T-cell (primary cell): ENCODE measurements at places on chromosomes 3 and 15.

DNA sequence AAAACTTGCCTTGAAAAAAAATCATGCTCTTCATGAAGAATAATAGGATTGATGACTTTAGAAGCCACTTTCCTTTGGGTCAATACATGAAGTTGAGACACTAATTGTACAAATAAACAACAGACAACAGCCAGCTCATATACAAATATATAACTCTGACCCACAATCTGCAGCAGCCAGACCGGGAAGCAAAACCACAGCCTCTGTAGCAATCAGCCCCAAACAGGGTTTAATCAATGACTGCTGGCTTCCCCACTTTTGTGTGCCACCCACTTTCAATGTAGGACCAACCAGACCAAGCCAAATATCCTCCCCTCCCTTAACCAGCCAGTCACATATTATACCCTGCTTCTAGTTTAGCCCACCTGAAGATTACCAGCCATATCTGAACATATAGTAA is 39.0 kb downstream of the IFT57 start:
- DNase-seq = no peak

GRCh38 chr15:38453971-38454695 is at the start of gene FAM98B:
Gene FAM98B (plus strand): TSS chr15:38454127. CDS start chr15:38454162, 35 bp downstream.
- DNase-seq = peak; percentile 78

DNA sequence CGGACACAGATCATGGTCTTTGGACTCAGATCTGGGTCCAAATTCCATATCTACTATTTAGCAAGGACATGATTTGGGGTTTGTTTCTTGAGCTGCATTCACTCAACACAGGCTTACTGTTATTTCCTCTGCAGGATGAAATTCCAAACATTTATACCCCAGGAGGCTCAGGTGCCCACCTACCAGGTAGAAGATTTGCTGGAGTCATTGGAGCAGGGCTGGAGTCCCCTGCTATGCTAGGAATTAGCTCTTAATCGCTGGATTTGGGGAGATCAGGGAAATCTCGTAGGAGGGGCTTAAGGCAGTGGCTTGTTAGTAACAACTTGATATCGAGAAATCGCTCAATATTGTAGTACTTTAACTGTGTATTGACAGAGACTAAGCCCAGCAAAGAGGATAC is 193.0 kb downstream of the IL20RB start:
- no peak for DNase-seq

- DNase-seq = no peak
These were observed 4.2 kb downstream of the SEMA3G start for GRCh38 chr3:52440671-52441070.

DNA sequence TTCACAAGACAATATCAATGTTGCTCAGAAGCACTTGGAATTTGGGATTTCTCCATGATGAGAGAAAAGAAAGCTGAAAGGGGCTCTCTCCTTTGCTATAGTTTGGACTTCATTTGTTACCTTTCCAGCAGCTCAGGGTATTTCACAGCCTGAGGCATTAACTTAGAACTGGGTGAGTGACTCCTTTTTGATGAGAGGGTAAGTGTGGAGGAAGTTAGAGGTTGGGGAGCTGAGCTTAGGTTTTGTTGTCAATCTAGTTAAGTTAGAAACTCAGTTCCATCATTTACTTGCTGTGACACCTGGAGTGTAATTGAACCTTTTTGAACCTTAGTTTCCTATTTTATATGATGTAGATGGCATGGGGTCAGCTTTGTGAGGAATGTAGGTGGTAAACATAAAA is 359.1 kb downstream of the PDCD6IP start:
- DNase-seq = no peak

DNA sequence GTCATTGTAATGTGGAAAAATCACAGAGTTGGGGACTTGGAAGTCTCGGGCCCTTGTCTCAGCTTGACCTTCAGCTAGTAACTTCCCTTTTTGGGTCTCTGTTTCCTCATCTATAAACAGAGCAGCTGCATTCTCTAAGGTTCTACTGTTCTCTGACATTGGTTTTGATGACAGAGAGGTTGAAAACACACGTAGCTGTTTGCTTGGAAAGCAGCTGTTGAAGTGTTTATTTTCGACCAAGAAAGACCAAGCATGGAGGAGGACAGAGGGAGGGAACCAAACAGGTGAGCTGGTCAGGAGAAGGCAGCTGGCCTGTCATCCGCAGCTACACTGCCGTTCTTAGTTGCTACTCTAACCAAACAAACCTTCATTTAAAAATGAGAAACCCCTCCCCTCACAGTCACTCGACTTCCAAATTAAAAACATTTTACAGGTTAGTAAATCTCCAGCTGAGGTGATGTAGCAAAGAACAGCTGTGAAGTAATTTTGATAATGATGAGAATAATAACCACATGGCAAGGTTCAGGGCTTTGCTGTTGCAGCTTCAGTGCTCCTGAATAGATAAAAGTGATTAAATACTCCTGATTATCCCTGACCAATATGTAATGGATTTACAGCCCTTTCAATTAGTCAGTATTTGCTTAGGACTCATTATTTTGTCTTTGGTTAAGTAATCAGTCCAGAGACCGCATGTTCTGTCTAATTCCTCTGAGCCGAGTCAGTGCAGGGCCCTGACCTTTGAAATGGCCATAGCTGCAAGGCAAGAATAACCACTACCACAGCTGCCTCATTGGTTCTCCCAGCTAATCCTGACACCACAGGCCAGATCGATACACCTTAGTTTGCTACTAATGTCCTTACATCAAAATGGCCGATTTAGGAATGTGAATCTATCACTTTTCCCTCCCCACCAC is 65.3 kb downstream of the MEIS2 start:
- DNase-seq = no peak

DNA sequence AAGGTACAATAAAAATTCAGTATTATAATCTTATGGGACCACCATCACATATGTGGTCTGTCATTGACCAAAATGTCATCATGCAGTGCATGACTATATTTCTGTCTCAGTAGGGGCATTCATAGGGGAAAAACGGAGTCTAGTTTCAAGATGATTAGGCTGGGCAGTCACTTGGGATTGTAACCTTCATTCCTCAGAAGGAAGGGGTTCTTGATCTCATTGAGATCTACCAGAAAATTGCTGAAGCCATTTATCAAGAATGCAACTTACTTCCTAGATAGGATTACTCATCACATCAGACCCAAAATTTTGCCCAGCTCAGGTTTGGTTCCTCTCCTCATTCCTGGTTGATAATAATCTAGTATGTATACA is 37.3 kb downstream of the BTD start:
- DNase-seq = no peak

DNA sequence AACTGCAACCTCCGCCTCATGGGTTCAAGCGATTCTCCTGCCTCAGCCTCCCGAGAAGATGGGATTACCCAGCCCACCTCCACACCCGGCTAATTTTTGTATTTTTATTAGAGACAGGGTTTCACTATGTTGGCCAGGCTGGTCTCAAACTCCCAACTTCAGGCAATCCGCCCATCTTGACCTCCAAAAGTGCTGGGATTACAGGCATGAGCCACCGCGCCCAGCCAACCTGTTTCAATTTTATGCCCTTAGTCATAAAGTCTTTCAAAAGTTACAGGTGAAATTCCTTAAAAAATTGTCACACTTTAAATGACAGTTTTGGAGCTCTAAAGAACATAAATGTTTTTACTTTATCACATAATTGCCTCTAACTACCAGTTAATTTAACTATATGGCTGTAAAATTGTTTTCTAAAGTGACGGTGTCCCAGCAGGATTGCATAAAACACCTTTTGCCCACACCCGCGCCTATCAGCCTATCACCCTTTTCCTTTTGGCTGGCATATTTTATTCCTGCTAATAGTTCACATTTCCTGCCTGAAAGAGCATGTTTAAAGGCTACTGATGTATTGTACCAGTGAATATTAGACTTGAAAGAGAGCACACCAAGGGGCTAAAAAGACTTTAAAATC is 164.2 kb upstream of the SEMA6D start:
- DNase-seq = no peak

DNA sequence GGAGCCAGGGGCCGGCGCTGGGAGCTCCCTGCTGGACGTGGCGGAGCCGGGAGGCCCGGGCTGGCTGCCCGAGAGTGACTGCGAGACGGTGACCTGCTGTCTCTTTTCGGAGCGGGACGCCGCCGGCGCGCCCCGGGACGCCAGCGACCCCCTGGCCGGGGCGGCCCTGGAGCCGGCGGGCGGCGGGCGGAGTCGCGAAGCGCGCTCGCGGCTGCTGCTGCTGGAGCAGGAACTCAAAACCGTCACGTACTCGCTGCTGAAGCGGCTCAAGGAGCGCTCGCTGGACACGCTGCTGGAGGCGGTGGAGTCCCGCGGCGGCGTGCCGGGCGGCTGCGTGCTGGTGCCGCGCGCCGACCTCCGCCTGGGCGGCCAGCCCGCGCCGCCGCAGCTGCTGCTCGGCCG is 1.5 kb downstream of the SMAD6 start:
- DNase-seq = no peak

DNA sequence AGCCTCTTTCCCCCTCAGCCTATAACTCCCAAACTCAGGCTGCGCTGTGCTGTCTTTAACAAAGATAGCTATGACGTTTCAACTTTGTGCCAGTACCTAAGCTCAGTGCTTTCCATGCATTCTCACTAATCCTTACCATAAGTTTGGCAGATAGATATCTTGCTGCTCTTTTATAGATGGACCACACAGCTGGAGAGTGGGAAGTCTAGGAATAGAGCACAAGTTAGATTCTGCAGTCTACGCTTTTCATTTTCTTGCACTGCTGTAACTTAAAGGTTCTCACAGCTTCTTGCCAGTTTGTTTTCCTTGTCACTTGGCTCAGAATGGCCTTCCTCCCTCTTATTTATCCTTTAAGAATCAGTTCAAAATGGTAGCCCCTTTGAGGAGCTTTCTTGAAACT is 468.8 kb downstream of the CNTN4 start:
- no peak for DNase-seq
